ENCODE measurements at places on chromosomes 2 and 18. TPM values are rescaled to one million over a fixed set of nuclear protein-coding genes. Genes with fewer than 3 reads are reported as not detected.

DNA sequence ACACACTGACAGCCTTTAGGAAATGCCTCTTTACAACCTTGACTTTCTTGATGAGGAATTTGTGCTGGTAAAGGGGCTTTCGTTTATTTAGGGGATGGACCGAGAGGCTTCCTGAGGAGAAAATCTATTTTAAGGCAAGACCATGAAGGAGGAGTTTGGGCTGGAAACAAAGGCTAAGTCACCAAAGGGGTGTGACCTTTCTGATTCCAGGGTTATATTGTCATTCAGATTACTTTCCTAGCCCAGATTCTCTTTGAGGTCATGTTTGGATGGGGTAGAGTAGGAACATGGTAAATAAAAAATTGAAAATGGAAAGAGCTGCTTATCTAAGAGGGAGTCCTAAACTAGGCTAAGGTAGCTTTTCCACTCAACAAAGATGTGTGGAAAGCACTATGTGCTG lies 77.1 kb upstream of the UGP2 start:
- DNase-seq = no peak

GRCh38 chr2:231128541-231128940 lies 3.7 kb upstream of the HTR2B start:
- DNase-seq = no peak

DNA sequence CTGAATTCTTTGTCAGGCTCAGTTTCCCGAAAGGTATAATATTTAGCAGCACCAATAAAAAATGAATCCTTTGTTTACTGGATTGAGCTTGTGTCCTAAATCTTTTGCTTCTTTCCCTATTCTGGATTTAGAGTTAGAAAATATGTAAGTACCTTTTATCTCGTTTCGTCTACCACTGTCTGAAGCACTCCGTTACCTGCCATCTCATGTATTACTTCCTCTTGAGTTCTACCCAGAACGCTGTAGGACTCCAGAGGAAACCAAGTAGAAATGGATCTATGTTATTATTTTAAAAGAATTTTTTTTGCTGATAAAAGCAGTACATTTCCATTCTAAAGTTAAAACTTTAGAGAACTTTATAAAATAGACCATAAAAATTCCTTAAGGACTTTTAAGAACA lies 13.5 kb downstream of the ANKRD12 start:
- no peak for DNase-seq

- no peak for DNase-seq
Measured at GRCh38 chr18:49609256-49610021, 47.6 kb downstream of the LIPG start.

DNA sequence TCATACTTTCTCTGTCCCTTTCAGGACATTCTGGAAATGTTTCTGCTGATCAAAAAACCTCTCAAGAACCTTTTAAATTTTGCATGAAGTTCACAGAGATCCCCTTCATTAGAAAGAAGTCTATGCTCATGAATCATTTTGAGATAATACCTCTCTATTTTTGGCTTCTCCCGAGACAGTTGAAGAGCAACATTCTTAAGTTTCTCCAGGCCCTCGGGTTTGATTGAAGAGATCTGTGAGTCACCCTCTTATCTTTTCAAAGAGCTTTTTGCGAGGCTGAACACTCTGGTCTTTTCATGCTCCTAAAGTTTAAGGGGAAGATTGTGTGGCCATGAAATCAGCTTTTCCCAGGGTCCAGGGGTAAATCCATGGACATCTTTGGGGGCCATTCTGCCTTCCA lies 354.2 kb downstream of the FBXO15 start:
- peak; percentile 80 for DNase-seq

GRCh38 chr18:10789180-10789579 lies 263.4 kb downstream of the NAPG start:
- no peak for DNase-seq

Gene MPV17
- 286 TPM for total RNA-seq

Gene AFG3L2
- total RNA-seq = 132 TPM

Gene EML4
- 78.4 TPM for total RNA-seq

All from SK-MEL-5 (cell line).